ENCODE measurements at places on chromosomes 6 and 20. TPM values are rescaled to one million over a fixed set of nuclear protein-coding genes. Genes with fewer than 3 reads are reported as not detected.

- no peak overlapping the region for H3K27ac ChIP-seq
- no peak overlapping the region for H3K4me3 ChIP-seq
- H3K36me3 ChIP-seq = no peaks in the 10 kb centered on the region
- H3K27me3 ChIP-seq = no peaks in the 10 kb centered on the region
- H3K4me1 ChIP-seq = no peaks in the 10 kb centered on the region
Observed at GRCh38 chr6:148907573-148907972, 160.7 kb downstream of the UST start.

DNA sequence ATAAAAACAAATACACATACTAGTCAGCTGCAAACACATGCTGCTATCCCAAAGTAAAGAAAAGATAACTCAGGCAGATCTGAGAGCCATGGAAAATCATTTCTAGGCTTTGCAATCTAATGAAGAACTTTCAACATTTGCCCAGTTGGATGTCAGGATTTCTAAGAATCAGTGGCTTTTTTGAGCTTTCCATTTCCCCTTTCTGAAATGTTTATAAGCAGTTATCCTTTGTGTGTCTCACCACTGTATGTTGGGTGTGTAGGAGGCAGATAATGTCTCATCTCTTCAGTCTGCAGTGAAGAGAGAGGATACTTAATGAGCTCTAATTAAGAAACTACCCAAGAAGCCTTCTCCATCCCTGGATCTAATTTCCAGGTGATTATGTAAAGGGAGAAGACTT, 43.6 kb downstream of the RGS17 start:
- no peak overlapping the region for H3K4me3 ChIP-seq
- no peak overlapping the region for H3K27ac ChIP-seq
- no peaks in the 10 kb centered on the region for H3K36me3 ChIP-seq
- no peaks in the 10 kb centered on the region for H3K27me3 ChIP-seq
- H3K4me1 ChIP-seq = no peaks in the 10 kb centered on the region

Gene TBX18
- total RNA-seq = 4.2 TPM

Gene SPTLC3
- 11.0 TPM for total RNA-seq

GRCh38 chr6:168310945-168311344, 8.6 kb downstream of the DACT2 start:
- H3K27ac ChIP-seq = no peak overlapping the region
- H3K27me3 ChIP-seq = no peaks in the 10 kb centered on the region
- no peaks in the 10 kb centered on the region for H3K4me1 ChIP-seq
- DNase-seq = no peak
- H3K4me3 ChIP-seq = no peak overlapping the region

GRCh38 chr6:33123732-33124524, 48.1 kb downstream of the HLA-DPB1 start:
- no peaks in the 10 kb centered on the region for H3K4me1 ChIP-seq
- no peak for DNase-seq
- no peaks in the 10 kb centered on the region for H3K27me3 ChIP-seq
- no peak overlapping the region for H3K27ac ChIP-seq
- H3K4me3 ChIP-seq = no peak overlapping the region
- no peaks in the 10 kb centered on the region for H3K36me3 ChIP-seq

Measured in adrenal gland (tissue), 19 donors.